Activated CD8-positive, alpha-beta memory T cell treated with anti-CD3 and anti-CD28 coated beads for 24 hours (primary cell): ENCODE measurements at places on chromosomes 2 and 18.

GRCh38 chr2:196315388-196316049, 144.1 kb upstream of the STK17B start:
- no peak for DNase-seq

DNA sequence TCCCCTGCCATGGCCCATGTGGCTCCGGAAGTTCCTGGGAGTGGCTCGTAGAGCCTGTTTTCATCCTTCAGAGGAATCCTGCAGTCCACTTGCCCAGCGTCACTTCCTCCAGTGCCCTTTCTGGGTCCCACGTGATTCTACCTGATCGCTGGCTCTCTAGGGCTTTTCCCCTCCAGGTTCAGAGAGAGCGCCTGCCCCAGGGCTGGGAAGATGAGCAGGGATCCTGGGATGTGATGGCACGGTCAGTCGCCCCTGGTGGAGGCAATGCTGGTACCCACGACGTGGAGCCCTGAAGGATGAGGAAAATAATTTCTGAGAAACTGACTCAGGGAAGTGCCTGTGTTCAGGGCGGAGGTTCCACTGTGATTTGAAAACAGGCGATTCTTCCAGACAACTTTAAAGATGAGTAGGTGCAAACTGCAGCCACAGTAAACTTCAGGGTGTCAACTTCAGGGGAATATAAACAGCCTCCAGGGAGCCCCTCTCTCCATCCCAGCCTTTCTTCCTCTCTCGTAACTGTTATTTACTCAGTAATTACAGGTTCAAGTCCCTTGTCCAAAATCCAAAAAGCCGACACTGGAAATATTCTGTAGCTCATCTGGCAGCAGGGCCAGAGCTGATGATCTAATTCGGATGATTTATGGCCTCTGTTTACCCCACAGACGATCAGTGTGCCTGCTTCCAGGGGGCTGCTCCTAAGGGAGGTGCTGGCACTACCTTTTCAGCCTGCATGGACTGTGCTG, 105.9 kb downstream of the AGAP1 start:
- no peak for DNase-seq

DNA sequence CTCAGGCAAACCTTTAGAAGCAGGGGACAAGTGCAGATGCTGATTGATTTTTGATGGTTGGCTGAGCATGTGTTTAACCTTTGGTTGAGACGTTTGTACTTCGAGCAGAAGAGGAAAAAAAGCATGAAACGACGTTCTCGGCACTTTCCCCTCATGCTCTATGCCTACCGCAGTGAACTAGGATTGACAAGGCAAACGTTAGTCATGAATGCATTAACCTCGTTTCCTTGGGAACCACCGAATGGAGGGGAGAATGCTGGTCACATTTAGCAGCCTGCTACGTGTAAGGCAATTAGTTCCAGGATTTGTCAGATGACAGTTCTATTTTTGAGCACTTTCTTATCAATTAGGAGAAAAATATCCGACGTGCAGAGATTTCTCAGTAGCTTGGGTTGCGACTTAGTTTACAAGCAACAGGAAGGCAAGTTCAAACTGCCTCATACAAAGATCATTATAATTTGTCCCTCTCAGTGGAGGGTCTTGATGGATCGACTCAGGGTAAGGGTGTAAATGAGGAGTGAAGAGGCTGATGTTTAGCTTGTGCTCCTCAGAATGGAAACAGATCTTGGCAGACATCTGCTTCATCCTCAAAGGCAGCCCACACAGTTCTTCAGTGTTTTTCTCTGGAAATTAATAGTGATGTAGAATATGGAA, 47.4 kb upstream of the GPR45 start:
- DNase-seq: no peak

DNA sequence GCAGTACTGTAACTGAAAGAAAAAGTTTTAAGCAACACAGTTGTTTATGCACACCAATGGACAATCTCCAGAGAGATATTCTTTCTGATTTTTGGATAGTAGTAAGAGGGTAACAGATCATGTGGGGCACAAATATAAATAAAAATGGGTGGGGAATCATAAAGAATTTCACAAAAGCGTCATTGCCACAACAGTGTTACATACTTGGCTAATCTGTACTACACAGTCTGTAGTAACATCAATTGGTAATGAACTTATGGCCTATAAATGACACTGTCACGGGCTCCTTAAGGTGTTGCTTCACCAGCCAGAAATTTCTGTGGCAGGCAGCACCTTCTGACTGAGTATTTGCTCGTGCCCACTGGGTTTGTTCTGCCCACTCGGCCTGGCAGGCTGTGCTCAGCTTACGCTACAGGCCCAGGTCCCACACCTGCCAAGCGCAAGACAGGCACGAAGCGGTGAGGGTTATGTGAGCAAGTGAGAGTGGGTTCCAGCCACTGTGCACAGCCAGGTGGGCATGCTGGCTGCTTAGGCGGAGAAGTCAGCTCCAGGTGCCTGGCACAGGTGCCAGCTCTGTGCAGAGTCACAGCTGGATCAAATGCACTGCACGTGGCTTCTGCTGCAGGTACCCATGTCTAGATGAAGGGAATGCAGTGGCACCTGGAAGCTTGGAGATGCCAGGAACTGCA, 532.5 kb upstream of the SLC39A10 start:
- no peak for DNase-seq

GRCh38 chr18:22974001-22974400, 40.9 kb downstream of the RBBP8 start:
- no peak for DNase-seq

GRCh38 chr18:76822506-76823160, at the start of gene ZNF236:
Gene ZNF236, plus strand, starts transcription at chr18:76822557. Its CDS starts 51 bp downstream, at chr18:76822608.
- peak; percentile 88 for DNase-seq

DNA sequence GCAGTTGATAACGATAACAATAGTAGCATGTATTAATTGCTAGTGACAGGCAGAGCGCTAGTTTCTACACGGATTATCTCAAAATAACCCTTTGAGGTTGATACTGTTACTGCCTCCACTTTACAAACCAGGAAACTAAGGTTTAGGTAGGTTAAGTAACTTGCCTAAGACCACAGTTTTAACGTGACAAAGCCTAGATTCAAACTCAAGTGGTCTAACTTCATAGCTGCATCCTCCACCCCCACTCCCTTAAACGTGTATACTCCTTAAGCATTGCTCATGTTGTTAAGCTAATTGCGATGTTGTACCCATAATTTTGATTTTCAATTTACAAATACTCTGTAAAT, 1.2 kb downstream of the ME2 start:
- DNase-seq: no peak

- DNase-seq: no peak
Measured at GRCh38 chr2:219560037-219560892, 11.1 kb downstream of the OBSL1 start.

- no peak for DNase-seq
Measured at GRCh38 chr2:132978840-132979239, 308.8 kb upstream of the LYPD1 start.

- no peak for DNase-seq
Measured at GRCh38 chr18:6960656-6961055, 156.9 kb downstream of the LAMA1 start.
